ENCODE measurements at places on chromosomes 2 and 18.
A peak's percentile ranks its signal among the peaks of the same experiment; 100 is the strongest.

- DNase-seq, result no peak
Observed at GRCh38 chr2:240302041-240302440, 133.4 kb upstream of the GPC1 start.

DNA sequence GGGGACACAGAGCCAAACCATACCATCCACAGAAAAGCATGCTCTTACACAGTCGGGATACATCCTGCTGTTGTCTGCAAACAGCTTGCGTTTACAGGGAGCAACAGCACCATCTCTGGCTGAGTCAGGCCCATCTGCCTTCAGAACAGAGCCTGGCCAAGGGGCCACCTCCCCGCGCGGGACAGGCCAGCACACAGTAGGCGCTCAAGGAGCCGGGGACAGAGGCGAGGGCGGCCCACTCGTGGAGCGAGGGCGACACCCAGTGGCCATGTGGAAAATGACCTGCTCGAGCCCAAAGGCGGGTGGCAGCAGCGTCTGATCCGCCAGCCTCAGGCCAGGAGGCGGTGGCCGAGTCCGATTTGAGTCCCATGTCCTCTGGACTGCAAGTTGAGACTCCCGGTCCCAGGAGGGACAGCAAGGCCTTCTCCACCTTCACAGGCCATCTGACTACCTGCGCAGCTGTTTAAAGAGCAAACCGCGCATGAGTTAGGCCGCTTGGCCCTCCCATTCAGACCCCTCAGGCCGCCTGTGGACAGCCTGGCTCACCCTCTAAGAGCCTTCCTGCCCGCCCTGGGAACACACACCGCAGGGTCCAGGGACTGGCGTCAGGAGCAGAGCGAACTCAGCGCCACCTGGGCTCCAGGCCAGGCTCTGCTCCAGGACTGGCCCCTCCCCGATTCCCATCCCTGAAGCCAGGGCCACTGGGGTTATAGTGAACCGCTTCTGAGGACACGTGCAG lies 38.3 kb downstream of the TTC32 start:
- DNase-seq, result peak; percentile 60

- DNase-seq, result no peak
Observed at GRCh38 chr2:165214093-165214492, 10.2 kb upstream of the SCN3A start.

DNA sequence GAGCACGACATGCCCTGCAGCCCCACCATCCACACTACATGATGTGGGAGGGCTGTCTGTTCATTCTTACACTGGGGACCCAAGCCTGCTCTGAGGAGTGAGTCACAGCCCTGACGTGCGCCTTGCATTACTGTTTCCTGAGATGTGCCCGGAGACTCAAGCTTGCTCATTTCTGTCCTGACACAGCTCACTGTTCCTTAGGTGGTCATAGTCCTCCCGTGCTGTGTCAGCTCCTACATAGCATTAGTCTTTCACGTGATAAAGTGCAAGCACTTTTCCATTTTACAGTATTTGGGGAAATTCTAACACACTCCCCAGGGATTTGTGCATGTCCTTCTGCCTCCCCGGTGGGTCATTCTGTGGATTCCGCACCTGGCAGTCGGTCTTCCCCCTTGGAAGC lies 46.2 kb upstream of the TRIM43B start:
- DNase-seq, result no peak

GRCh38 chr2:229071292-229071976 lies 199.7 kb downstream of the PID1 start:
- no peak for DNase-seq

- no peak for DNase-seq
Observed at GRCh38 chr2:205727174-205727573, 44.9 kb downstream of the NRP2 start.

DNA sequence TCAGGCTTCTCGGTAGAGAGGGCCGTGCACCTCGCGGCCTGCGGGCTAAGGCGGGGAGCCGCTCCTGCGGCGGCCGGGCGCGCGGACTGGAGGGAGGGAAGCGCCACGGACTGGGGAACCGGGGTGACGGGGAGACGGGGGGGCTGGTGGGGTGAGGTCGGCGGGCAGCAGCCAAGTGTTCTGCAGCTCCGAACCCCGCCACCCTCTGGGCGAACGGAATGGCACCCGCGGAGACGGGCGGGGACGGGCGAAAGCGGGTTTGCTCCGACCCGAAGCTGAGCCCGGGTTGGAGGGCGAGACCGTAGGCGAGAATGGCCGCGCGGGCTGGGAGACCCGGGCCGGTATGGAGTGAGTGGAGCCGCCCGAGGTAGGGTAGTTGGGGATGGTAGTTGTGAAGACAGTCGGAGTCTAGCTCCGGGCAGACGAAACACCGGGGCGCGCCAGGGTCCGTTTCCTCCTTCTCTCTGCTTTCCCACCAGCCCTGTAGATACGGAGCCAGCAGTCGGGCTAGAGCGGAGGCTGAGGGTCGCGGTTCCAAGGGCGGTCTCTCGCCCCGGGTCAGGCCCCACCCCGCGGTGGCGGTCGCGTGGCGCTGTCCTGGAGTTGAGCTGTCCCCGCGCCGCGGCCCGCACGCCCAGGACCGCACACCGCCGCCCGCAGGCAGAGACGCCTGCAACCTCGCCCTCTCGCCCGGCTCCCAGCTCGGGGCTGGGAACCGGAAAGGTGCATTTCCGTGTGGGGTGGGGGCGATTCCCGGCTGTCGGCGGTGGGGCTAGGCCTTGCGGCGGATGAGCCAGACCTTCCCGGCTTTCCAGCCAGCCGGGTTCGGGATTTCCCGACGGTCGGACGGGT lies 160.3 kb upstream of the SIX2 start:
- no peak for DNase-seq

GRCh38 chr2:85668009-85668856 lies at the start of gene SFTPB:
TSS of gene SFTPB (minus strand) at chr2:85668199. CDS start at chr2:85668183, 16 bp downstream.
- no peak for DNase-seq

DNA sequence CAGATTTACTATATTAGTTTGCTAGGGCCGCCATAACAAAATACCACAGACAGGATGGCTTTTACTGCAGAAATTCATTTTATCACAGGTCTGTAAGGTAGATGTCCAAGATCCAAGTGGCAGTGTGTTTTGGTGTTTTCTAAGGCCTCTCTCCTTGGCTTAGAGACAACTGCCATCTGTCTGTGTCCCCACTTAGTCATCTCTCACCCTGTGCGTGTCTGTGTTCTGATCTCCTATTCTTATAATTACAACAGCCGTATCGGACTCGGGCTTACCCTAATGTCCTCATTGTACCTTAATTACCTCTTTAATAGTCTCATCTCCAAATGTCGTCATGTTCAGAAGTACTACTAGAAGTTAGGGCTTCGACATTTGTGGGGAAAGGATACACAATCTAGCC lies 362.3 kb upstream of the CDH19 start:
- DNase-seq, result no peak

DNA sequence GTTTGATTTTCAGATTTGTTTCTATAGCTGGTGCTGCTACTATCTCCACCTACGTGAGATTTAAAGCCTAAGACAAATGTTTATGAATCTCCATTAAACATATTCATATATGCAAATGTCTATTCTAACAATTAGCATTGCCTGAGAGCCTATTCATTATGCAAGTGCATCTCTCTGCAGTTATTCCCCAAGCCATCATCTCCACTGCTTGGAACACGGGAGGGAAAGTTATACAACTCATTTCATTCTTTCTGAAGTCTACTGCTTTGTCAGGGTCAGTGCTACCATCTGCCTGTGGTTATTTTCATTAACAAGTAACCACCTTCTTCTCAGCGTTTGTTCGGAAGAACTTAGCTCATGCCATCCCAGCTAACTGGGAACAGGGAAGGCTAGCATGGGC lies 188.8 kb upstream of the REV1 start:
- no peak for DNase-seq

DNA sequence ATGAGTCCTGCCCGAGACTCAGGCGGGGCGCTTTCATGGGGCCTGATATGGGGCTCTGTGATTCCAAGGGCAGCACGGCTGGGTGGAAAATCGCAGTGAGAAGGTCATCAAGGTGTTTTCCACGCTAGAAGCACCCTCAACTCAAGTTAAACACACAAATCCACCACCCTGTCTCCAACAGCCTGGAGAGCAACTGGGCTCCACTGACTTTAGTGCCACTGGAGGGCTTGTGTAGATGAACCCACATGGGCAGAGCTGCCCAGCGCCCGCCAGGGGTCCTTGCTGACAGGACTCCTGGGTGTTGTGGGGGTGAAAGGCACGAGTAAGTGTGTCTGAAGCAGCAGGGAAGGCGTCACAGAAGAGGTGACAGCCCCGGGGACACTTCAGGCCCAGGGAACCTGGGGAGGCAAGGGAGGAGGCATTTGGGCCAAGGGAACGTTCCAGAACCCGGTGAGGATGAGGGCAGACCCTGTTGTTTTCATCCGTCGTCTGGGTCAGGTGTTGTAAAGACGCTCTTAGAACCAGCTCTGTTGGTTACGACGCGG lies 51.8 kb upstream of the CTDP1 start:
- no peak for DNase-seq

GRCh38 chr2:134375935-134376334 lies 122.1 kb downstream of the MGAT5 start:
- DNase-seq, result no peak

DNA sequence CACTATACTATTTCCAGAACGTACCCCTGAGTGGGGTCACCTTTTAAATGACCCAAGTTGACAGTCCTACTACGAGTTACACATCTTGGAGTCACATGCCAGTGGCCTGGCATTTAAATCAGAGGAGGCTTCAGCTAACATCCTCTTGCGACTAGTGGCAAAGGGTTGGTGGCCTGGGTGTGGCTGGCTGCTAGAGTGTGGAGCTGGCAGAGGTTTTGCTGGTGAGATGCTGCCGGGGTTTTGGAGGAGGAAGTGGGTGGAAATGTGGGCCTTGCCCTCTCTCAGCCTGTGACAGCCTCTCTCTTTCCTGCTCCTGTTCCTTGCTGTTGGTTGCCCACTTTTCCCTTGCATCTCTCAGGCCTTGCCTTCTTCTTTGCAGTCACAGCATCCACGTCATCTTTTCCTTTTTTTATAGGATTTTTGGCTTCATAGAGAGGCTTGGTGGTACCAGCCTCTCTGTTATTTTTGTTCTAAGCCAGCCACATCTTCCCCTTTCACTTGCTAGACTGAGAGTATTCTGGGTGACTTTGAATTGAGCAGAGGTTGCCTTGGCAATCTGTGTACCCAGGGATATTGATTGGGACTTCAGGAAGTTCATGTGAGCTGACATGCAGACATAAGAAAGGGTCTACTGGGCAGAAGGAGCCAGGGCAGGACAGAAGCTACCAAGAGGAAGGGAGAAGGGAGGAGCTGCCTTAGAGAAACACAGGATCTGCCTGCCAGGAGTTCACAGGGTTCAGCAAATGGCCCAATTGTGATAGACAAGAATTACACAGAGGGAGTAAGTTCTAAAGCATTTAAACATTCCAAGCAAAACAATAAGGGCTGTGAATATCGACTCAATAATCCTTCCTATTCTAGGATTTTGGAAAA lies 55.4 kb downstream of the CDC42EP3 start:
- DNase-seq, result no peak

DNA sequence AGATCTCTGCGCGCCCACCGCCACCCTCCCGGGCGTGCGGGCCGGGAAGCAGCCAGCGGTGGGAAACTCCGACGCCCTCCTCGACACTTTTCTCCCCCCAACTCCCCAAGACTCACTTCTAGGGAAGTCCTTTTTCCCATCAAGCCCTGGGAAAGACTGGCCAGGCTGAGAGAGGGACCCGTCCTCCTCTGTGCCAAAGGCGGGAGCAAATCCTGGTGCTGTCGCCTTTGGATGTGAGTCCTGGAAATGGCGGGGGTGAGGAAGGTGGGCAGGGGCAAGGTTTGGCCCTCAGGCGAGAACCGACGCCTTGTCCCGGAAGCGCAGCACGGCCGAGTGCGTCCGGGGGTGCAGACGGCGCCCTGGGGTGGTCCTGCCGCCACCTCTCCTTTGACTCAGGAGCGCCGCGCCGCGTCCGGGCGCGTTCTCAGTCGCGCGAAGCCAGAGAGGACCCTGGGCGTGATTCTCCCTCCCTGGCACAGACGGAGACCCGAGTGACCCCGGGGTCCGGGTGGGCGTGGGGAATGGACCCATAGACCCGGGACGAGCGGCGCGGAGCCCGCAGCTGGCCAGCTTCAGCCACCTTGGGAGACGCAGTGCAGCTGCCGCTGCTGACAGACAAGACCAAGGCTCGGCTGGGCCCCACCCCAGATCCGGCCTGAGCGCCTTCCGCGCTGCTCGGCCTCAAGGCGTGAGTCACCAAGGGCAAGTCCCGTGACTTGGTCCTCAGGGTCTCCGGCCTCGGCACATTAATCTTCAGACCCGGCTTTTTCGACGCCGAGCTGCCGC lies 3.5 kb upstream of the LBX2 start:
- DNase-seq, result no peak

GRCh38 chr2:107174171-107174570 lies 288.2 kb upstream of the ST6GAL2 start:
- no peak for DNase-seq

DNA sequence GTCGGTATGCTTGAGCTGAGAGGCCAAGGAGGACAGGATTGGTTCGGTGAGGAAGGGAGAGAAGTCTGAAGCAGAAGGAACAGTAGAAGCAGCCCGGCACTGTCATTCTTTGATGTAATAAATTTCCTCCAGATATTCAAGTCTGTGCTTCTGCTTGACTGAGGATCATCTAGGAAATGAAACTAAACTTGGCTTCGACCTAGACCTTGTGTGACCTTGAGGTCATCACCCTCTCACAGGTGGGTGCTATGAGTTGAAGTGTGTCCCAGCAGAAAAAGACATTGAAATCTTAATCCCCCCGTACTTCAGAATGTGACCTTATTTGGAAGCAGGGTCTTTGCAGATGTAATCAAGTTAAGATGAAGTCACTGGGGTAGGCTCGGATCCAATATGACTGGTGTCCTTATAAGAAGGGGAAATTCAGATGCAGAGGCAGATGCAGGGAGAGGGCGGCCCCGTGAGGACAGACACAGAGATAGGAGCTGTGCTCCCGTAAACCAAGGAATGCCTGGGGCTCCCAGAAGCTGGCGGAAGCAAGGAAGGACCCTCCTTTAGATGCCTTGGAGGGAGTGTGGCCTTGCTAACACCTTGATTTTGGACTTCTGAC lies 49.0 kb downstream of the PRKCE start:
- DNase-seq, result no peak

DNA sequence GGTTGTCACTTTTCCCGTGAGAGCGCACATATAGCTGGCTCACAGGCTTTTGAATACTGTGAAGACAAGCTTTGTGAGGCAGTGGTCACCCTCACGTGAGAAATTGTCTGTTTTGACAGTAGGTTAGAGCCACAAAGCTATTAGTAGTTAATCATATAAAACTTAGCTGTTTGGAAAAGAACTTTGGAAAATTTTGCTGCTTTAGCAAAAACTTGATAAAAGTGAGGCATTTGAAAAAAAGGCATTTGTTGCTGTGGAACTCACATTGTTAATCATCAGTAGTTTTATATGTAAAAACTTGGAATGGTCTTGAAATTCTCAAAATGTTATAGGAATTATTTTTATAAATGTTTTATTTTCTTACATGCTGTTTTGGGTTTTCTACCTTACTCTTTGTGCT lies 22.3 kb downstream of the C2orf74 start:
- DNase-seq, result no peak

GRCh38 chr2:67075530-67076238 lies 321.4 kb upstream of the ETAA1 start:
- no peak for DNase-seq

GRCh38 chr2:226911932-226912331 lies 76.1 kb downstream of the RHBDD1 start:
- DNase-seq, result no peak

- no peak for DNase-seq
Observed at GRCh38 chr18:78305789-78306188, 673.8 kb upstream of the SALL3 start.

GRCh38 chr2:133044556-133044955 lies 374.6 kb upstream of the LYPD1 start:
- no peak for DNase-seq
